ENCODE measurements at places on chromosomes 2 and 18.

- H3K4me1 ChIP-seq, result peaks cover 79% of the 10 kb centered on the region
- H3K36me3 ChIP-seq, result no peaks in the 10 kb centered on the region
- DNase-seq, result no peak
- no peaks in the 10 kb centered on the region for H3K27me3 ChIP-seq
- H3K4me3 ChIP-seq, result no peak overlapping the region
These were observed 146.2 kb upstream of the ITGA4 start for GRCh38 chr2:181310967-181311366.

GRCh38 chr2:189648846-189649509 lies 12.3 kb upstream of the ASNSD1 start:
- DNase-seq, result no peak
- H3K4me3 ChIP-seq, result no peak overlapping the region
- H3K4me1 ChIP-seq, result no peaks in the 10 kb centered on the region
- no peaks in the 10 kb centered on the region for H3K27me3 ChIP-seq
- H3K27ac ChIP-seq, result no peak overlapping the region

GRCh38 chr18:76376668-76377358 lies 118.2 kb downstream of the ZNF516 start:
- H3K36me3 ChIP-seq, result peaks cover 10% of the 10 kb centered on the region
- H3K4me3 ChIP-seq, result no peak overlapping the region
- peak; percentile 15 for DNase-seq
- H3K27ac ChIP-seq, result peak overlapping the region; percentile 85

- H3K36me3 ChIP-seq, result no peaks in the 10 kb centered on the region
- H3K27ac ChIP-seq, result no peak overlapping the region
- no peaks in the 10 kb centered on the region for H3K27me3 ChIP-seq
- H3K4me3 ChIP-seq, result no peak overlapping the region
- DNase-seq, result no peak
These were observed 113.8 kb downstream of the SH3RF3 start for GRCh38 chr2:109242654-109243331.

Data from naive thymus-derived CD8-positive, alpha-beta T cell (primary cell).